ENCODE measurements at places on chromosomes 11 and 22. TPM values are rescaled to one million over a fixed set of nuclear protein-coding genes. Genes with fewer than 3 reads are reported as not detected.
A peak's percentile ranks its signal among the peaks of the same experiment; 100 is the strongest.

DNA sequence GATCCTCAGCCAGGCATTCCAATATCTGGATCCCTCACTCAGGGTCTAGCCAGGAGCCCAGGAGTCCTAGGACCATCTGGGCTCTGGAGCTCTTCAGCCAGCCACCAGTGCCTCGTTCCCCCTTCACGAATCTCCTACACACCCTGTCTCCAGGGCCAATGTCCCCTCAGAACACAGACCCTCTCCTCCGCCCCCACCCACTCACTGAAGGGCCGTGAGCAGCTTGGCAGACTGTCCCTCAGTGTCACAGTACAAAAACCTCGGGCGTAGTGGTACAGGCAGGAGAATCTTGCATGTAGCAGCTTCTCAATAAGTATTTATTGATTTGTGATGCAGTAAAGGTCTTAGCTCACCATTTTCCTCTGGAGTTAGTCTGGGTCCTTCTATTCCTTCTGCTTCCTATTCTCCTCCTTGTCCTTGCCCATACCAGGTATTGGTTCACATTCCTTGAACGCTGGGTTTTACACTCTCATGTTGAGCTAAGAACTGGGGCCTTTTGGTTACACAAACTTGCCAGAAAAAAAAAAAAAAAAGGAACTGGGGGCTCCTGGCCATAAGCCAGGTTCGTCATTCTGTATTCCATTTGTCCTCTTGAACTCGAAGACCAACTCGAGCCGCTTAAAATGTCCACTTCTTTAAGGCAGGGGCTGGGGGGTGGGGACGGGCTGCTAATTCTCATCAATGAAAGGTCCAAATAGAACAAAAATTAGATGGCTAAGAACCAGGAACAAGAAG is 2.3 kb downstream of the CXCR5 start:
- DNase-seq: no peak

GRCh38 chr11:107176148-107177105 is 158.2 kb upstream of the GUCY1A2 start:
- no peak for DNase-seq

- DNase-seq: no peak
Observed at GRCh38 chr11:123700772-123701171, 40.7 kb downstream of the ZNF202 start.

- no peak for DNase-seq
Observed at GRCh38 chr11:68843703-68844312, 2.1 kb upstream of the CPT1A start.

GRCh38 chr22:21791635-21792625 is 56.3 kb upstream of the YPEL1 start:
- no peak for DNase-seq

The OR2D2 gene
- not detected for total RNA-seq

The RAPSN gene
- total RNA-seq: not detected

DNA sequence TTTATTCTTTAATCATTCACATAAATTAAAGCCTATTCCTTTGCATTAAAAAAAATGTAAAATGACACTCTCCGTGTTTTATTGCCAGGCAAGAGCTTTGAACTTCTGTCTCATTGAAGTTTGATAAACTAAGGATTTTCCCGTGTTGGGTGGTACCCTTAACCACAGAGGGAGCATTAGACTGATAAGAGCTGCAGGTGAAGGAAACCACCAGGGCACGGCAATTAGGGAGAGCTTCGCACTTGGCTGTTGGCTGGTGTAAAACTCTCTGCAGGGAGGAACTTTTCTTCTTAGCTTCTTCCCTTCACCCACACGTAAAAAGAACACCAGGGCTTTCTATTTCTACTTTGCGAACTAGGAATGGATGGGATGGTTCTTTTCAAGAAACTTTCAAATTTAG is 47.0 kb downstream of the CSTPP1 start:
- no peak for DNase-seq

GRCh38 chr22:44442186-44442815 is 55.7 kb downstream of the RTL6 start:
- DNase-seq: peak; percentile 28

GRCh38 chr11:70146895-70147520 is 56.1 kb upstream of the FADD start:
- no peak for DNase-seq

GRCh38 chr11:32902089-32902665 is 9.6 kb downstream of the QSER1 start:
- DNase-seq: no peak

DNA sequence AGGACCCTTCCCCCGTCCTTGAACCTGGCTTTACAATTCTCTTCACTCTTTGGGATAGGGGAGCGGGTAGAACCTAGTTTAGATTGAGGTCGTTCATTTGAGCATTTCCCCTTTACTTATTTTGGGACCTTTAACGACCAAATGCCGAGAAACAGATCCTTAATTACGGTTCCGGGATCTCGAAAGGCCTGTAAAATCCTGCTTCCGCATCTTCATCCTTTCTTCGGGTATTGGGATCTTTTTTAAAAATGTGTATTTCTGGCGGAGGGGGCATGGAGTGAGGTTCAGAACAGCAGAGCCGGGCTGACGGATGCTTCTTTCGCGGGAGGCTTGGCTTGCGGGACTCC is 395 bp upstream of the HIPK3 start:
- no peak for DNase-seq

DNA sequence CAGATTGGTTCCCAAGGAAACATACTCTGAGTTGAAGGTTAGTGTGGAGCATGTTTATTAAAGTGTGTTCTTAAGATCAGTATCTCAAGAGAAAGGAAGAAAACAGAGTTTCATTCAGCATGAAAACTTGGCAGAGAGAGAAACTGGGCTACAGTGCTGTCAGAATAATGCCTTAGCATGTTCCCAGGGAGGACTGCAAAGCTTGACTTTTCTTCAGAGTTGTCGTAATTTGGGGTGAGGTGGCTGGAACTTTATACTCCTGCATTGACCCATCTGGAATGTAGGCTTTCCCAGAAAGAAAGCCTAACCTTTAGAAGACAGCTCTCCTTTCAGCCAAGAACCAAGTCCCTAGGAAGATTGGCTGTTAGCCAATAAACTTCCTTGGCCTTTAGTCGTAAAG is 190.8 kb upstream of the CNTN5 start:
- DNase-seq: no peak

- no peak for DNase-seq
Observed at GRCh38 chr22:30968015-30968923, at the start of gene MORC2. Gene MORC2 (minus strand): TSS chr22:30968774. CDS start chr22:30967889, 885 bp downstream.

GRCh38 chr11:112437096-112437495 is 176.4 kb upstream of the PLET1 start:
- DNase-seq: no peak

- DNase-seq: no peak
Observed at GRCh38 chr11:105937331-105937730, 84.7 kb downstream of the MSANTD4 start.

- no peak for DNase-seq
Observed at GRCh38 chr11:111206472-111206871, 39.1 kb upstream of the POU2AF2 start.

DNA sequence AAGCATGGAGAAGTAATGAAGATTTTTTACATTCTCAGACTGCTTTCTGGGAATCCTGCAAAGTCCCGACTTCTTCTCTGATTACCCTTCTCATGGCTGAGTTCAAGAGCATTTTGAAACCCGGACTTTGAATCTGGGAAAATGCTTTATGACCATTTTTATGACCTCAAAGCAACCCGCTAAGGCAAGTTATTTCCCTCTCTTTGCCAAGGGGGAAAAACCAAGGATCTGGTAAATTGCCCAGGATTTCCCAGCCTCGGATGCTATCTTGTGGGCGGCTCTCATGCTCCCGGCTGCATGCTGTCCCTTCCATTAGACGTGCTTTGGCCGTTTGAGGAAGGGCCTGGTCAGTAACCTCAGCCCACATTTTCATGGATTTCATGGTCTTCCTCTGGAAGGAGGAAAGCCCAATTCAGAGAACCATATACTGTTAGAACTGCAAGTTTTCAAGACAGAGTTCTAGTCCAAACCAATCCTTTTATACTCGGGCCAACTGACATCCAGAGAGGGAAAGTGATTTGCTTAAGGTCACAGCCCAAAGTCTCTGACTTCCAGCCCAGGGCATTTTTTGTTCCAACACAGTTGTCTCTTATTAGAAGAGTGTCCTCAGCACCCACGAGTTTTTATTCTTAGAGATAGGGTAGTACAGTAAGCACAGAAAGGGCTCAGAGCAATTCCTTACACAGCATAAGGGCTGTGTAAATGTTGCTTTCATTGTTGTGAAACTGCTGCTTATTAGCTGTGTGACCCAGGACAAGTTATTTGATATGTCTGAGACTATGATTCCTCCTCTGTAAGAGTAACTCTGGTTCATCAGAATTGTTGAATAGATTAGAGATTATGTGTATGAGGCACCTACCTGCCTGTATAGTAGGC is 77.4 kb downstream of the NAV2 start:
- no peak for DNase-seq

DNA sequence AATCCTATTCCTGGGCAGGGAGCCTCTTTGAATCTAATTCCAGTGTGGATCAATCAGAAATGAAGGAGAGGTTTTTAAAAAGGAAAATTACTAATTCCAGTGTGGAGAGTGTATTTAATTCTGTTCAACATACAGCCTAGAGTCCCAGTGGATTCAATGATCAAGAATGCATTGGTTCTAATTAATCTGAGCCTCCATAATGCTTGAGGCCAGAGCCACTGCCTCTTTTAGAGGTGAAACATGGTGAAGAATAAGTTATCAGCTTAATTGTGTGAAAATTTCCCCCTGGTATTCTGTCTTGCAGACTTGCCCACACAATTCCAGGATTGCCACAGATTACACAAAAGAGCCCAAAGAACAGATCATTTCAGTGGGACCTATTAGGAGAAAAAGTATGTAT is 87.7 kb downstream of the TECTA start:
- no peak for DNase-seq

DNA sequence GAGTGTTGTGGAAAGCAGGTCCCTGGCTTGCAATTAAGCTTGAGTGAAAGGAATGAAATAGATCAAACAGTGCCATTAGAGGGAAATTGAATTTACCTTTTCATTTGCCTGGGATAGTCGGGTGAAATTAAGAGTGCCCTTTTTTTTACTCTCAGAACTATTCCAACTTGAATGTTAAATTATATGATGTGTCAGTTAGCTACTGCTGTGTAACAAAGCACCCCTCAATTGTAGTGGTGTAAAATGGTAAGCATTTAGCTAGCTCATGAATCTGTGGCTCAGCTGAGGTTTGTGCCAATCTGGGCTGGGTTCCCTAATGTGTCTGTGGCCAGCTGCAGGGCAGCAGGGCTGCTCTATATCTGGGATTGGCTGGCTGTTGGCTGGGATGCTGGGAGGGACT is 571.4 kb downstream of the MN1 start:
- DNase-seq: no peak

DNA sequence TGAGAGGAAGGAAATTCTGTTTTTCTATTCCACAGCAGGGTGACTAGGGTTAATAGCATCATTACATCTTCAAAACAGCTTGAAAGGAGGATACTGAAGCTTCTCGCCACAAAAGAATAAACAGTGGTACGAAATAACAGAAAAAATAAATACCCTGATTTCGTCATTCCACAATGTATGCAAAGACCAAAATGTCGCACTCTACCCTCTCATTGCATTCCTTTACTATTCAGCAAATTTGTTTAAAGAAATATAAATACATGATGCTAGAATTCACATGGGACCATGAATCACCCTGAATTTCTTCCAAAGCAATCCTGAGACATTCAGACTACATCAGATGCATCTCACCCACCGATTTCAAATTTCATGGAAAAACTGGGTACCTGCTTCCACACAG is 112.3 kb upstream of the TOP3B start:
- no peak for DNase-seq

DNA sequence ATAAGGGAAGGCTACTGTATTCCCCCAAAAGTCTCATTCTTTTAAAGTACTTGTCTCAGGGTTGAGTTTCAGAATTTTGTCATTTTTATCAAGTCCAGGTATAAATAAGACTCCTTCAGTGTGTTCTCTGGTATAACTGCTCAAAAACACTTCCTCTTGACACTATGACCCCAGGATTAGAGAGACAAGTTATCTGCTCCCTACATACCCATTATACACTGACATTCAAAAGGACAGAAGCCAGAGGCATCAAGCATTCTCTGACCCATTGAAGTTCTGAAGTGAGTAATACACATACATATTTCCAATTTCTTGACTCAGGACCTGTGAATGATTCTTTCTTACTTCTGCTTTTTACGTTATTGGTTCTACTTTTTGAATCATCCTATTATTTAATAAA is 447.8 kb upstream of the CNTN5 start:
- no peak for DNase-seq

The SEZ6L gene
- total RNA-seq: not detected

The NFRKB gene
- total RNA-seq: 6.9 TPM

DNA sequence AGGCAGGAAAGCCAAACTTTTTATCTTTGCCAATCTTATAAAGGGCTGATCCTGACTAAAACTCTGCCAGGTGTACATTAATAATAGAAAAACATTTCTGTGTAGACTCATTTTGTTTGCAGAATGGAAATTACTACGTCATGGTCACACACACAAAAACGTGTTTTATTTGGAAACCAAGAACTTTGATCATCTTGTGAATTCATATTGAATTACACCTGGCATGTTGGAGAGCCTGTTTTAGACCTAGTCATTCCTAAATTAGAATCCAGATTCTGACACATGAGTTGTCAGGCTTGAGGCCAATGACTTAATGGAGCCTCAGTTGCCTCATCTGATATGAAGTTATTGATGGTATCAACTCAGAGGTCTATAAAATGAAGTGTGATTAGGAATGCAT is 235.6 kb upstream of the TENM4 start:
- no peak for DNase-seq

The BIK gene
- not detected for total RNA-seq

GRCh38 chr11:111565114-111565720 is 24.7 kb downstream of the LAYN start:
- DNase-seq: peak; percentile 85

GRCh38 chr11:83427501-83427900 is 141.3 kb upstream of the CCDC90B start:
- DNase-seq: no peak

- no peak for DNase-seq
Observed at GRCh38 chr11:66432597-66432996, 6.1 kb downstream of the MRPL11 start.

DNA sequence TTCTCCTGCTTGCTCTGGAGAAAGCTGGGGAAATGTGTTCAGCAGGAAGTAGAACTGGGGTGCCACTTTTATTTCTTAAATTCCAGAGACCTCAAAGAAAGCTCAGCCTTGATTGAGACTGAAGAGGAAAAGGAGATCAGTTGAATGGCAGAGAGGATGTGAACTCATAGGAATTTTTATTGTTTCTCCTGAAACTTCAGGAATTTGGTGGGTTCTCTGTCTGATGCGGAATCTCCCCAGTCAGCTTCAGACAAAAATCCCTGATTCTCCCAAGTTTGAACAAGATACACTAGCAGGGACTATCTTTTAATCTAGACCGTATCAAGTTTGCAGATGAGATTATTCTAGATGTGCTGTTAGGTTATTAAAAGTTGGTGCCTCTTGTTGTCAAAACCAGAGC is 23.0 kb downstream of the EHF start:
- no peak for DNase-seq

DNA sequence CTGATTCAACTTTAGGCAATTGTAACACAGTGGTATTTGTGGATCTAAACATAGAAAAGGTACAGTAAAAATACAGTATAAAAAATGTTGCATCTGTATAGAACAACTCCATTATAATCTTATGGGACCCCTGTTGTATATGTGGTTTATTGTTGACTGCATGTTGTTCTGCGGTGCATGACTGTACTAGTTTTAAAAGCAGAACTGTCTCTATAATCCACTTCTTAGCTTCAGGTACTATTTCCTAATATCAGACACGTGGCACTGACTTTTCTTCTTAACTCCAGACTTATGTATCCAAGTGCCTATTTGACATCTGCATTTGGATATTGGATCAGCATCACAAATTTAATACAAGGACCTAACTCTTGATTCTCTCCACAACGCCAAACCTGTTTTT is 41.1 kb downstream of the PACS1 start:
- no peak for DNase-seq

GRCh38 chr11:121214861-121215260 is 77.7 kb upstream of the SC5D start:
- no peak for DNase-seq

All from ascending aorta (tissue), 2 donors.